Neural crest cell (in vitro differentiated cells): ENCODE measurements at places on chromosomes 3 and 15.

GRCh38 chr15:76429661-76430060 is 93.1 kb downstream of the ISL2 start:
- no peak for DNase-seq

GRCh38 chr3:120741837-120742197 is 499 bp downstream of the RABL3 start:
- no peak for DNase-seq

- DNase-seq, result no peak
Measured at GRCh38 chr15:65963911-65964482, 94.7 kb downstream of the RAB11A start.

DNA sequence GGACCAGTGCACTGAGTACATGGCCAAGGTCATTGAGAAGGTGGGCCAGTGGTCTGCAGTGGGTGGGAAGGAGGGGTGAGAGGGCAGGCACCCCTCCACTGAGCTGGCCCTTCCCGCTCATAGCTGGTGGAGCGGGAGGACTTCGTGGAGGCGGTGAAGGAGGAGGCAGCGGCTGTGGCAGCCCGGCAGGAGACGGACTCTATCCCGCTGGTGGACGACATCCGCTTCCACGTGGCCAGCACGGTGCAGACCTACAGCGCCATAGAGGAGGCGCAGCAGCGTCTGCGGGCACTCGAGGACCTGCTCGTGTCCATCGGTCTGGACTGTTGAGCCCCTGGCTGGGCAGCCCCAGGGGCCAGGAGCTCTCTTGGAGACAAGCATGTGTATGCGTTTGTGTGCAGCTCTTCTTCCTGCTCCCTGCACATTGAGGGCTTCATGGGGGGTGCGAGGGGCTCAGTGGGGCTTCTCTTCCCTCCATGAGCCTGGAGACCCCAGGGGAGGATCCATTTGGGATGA is 7.5 kb downstream of the ABTB1 start:
- no peak for DNase-seq

DNA sequence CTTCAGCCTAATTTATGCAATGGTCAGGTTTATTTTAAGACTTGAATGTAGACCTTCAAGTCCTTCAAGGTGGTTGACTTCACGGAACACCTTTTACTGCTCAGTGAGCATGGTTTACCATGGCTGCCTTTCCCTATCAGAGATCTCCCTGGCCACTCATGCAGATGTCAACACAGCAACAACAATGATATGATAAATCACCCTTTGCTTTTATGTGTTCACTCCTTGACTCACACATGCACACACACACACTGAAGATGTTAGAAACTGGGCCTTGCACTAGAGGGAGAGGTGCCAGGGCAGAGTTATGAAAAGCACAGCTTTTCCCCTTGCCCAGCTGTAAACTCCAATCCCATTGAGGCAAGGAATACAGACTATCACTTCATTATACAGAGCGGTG is 134.4 kb downstream of the WNT5A start:
- no peak for DNase-seq

DNA sequence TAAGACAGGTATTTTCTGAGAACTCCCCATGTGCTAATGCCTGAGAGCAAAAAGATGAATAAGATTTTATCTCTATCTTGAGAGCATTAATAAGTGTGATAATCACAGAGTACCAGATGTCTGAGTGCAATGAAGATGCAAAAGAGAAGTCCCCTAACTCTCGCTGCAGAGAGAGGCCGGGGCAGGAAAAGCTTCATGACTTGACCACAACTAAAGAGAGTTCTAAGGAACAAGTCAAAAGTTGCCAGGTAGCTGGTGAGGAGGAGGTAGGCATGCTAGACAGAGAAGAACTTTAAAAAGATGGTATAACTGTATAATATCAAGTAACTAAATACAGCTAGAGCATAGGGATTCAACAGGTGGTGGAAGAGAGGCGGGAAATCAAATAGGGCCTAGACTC is 28.8 kb downstream of the MTMR10 start:
- DNase-seq, result no peak

DNA sequence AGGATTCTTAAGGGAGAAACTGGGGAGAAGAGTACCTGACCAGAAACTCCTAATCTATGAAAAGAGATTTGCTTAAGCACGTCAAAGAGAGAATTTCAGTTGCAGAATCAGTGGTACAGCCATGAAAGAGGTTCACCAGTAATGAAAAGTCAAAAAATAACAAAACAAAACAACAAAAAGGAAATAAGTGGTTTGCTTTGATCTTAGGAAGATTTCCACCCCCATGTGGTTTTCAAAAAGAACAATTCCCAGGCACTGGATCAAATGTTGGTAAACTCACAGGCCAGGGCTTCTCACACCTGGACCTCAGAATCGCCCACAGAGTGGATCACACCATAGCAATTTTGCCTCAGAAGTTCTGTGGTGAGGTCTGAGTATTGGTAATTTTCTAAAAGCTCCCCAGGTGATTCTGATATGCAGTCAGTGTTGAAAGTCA is 67.5 kb downstream of the TMEM39A start:
- DNase-seq, result no peak

GRCh38 chr15:45469441-45469840 is 53.1 kb downstream of the SLC30A4 start:
- no peak for DNase-seq
